SHP77 treated with DMSO at 0.1 percent for 48 hours (cell line): ENCODE measurements at places on chromosomes 12 and 14.

- DNase-seq, result no peak
Observed at GRCh38 chr12:68671179-68671578, 15.6 kb upstream of the NUP107 start.

GRCh38 chr12:27081668-27082111 lies 688 bp downstream of the C12orf71 start:
- DNase-seq, result no peak

DNA sequence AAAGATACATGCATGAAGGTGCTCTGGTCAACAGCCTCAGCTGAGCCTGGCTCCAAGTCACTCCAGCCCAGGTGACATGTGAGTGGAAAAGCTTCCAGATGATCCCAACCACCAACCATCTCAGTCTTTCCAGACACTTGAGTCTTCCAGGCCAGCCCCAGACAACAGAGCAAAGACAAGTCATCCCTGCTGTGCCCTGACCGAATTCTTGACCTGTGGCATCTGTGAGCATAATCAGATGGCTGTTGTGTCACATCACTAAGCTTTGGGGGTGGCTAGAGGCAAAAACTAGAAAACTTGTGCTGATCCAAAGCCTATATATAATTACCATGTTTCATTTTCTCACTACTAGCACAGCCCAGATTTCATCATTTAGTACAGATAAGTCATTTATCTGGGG lies 50.8 kb upstream of the ISM2 start:
- DNase-seq, result no peak

- DNase-seq, result no peak
Observed at GRCh38 chr14:75667099-75667765, 6.2 kb downstream of the TTLL5 start.

GRCh38 chr12:18382236-18382885 lies 121.0 kb downstream of the PIK3C2G start:
- DNase-seq, result no peak

- no peak for DNase-seq
Observed at GRCh38 chr12:26688344-26688904, 144.6 kb downstream of the ITPR2 start.

DNA sequence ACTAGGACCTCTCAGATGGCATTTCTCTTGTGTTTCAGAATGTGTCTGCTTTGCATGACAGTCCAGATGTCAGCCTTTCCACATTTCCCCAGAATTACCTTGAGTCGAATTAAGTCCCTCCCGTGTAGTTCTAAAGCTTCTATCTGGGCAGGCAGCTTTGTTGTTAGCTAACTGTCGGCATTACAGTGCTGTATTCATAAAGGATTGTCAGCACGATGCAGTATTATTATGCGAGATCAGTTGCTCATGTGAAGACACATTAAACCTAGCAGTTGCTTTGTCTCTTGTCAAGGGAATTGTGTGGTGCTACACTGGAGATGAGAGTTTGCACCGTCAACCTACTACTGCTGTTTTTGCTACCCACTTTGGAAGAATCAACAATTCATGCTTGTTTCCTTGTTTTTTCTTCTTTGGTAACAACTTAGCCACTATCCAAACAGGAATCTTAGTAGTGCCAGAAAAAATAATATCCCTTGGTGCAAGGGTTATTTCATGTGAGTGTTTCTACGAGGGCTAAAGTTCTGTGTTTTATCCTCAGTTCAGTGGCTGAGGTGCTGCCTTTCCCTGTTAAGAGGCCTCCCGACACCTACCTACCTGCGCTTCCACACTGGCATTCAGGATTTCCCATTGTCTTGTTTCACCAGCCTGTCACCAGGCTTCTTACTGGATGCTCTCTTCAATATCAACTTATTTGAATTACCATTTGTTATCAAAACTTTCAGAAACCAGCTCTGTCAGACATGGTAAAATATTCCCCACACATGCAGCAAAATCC lies 297.9 kb upstream of the G2E3 start:
- DNase-seq, result no peak
